CD4-positive, alpha-beta T cell treated with Interleukin-6 at 100 ng/mL for 8 hours (primary cell): ENCODE measurements at places on chromosomes 11 and 22.

GRCh38 chr11:61163714-61164605 lies 2.7 kb upstream of the VPS37C start:
- DNase-seq, result no peak

DNA sequence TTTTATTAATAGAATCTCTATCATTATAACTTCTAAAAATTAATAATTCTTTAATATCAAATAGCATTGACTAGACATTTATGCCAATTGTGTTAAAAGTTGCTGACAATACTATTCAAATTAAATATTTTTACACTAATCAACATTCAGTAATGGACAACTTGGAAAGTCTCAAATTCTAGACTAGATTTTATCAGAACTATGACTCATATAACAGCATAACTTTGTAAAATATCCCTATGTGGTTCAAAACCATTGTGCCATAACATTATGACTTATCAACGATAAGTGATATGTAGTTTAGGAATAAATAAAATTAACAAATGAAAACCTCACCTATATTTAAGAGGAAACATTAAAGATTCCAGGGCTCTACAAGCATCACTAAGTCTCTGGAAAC lies 291.8 kb downstream of the SBF2 start:
- DNase-seq, result no peak

- DNase-seq, result no peak
Observed at GRCh38 chr22:28931844-28932567, 48.6 kb downstream of the ZNRF3 start.

GRCh38 chr11:62786318-62787004 lies 741 bp upstream of the TMEM179B start:
- DNase-seq, result peak; percentile 82

DNA sequence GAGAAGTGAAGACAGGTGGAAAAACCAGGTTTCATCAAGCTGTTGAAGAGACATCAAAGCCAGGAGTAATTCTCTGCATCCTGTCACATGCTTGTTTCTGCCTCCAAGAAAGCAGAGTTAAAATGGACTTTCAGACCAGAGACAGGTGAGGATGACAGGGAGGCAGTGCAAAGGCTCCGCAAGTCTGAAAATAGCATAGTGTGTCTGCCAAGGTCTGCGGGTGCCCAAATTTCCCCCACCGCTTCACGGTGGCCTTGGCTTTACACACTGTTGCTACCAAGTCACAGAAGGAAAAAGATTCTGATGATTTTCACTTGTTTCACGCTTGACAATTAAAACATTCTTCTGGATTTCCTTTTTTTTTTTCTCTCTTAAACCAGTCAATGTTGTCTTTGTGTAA lies 44.2 kb downstream of the SNX19 start:
- DNase-seq, result no peak

GRCh38 chr11:34546511-34547209 lies 33.1 kb upstream of the ELF5 start:
- no peak for DNase-seq

DNA sequence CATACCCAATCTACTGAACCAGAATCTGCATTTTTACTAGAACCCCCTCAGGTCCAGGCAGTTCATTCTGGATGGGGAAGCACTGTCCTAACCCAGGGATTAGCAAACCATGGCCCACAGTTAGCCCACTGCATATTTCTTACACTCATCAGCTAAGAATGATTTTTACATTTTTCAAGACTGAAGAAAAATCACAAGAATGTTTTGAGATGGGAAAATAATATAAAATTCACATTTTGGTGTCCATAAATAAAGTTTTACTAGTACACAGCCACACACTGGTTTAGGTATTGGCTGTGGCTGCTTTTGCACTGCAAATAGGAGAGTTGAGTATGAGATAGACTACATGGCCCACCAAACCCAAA lies 59.4 kb downstream of the PPFIBP2 start:
- no peak for DNase-seq

DNA sequence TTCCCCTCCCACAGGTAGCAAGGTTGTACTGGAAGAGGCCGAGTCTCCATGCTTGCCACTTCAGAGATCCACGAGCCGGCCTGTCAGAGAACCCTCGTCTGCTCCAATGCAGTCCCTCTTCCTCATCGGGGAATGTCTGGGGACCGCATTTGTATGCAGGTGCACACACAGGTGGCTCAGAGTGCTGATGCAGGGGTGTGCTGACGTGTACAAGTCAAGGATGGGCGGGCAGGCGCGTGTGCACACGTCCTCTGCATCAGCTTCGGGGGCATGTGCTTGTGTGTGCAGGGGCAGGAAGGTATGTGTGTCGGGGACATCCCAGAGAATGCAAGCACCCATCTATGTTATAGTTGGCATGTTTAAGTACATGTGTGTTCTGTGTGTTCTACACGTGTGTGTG lies 49.4 kb downstream of the ELFN2 start:
- DNase-seq, result no peak

DNA sequence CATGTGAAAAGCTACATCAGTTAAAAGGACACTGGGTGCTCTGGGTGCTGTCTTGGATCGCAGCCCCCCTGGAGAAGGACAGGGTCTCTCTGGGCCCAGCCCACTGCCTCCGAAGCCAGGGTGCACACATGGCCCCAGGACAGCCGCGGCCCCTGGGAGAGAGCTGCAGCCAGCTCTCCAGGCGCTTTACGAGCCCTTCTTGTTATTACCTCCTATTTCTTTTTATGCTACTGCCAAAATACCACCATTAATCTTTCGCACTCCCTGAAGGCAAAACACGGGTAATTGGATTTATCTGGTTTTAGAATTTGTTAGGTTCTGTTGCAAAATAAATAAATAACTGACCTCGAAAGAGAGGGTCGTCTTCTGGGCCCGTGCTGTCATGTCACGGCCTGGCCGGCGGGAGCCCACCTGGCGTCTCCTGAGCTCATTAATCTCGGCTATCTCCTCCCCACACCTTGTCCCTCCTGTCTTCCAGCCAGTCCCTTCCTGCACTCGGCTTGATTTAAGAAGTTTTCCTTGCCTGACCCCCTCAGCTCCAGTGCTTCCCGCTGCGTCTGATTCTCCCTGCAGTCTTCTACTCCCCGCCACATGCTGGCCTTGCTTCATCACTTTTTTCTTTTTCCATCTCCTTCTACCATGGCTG lies 611.7 kb downstream of the OPCML start:
- no peak for DNase-seq

GRCh38 chr11:69647390-69647748 lies 6.4 kb downstream of the CCND1 start:
- DNase-seq, result no peak
